ENCODE measurements at places on chromosomes 12 and 14.

- DNase-seq, result peak; percentile 22
Measured at GRCh38 chr12:114668151-114668885, 15.7 kb downstream of the TBX3 start.

- peak; percentile 11 for DNase-seq
Measured at GRCh38 chr12:17278946-17279345, 673.0 kb upstream of the LMO3 start.

GRCh38 chr12:114974826-114975639 lies 291.1 kb upstream of the TBX3 start:
- no peak for DNase-seq

- DNase-seq, result no peak
Measured at GRCh38 chr14:42792166-42792565, 1185.5 kb downstream of the LRFN5 start.

DNA sequence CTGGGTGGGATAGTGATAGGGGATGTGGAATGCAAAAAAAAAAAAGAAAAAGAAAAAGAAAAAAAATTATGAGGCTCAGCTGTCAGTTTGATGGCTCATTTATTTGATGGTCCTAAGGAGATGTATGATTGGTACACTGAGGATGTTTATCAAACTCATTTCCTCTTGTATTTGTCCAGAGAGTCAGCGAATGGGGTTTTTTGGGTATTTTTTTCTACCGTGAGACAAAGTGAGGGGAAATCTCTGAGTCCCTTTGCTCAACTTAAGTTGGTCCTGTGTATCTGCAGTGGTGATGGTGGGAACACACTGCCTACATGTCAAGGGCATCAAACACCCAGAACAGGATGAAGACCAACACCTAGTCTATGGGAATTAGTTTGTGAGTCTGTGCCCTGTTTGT lies 176.9 kb upstream of the HIF1A start:
- no peak for DNase-seq

DNA sequence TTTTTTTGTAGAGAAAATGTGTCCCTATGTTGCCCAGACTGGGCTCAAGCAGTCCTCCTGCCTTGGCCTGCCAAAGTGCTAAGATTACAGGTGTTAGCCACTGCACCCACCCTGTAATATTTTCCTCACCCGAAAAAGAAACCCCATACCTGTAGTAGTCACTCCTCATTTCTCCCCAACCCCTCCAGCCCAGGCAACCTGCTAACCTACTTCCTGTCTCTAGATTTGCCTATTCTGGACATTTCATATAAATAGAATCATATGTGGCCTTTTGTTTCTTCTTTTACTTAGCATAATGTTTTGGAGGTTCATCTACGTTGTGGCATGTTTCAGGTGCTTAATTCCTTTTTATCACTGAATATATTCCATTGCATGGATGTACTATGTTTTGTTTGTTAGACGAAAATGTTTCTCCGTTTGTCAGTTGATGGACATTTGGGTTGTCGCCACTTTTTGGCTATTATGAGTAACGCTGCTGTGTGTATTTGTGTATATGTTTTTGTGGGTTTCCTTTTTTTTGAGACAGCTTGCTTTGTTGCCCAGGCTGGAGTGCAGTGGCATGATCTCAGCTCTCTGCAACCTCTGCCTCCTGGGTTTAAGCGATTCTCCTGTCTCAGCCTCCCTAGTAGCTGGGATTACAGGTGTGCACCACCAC lies 6.2 kb downstream of the ANKRD13A start:
- DNase-seq, result no peak

- DNase-seq, result no peak
Measured at GRCh38 chr12:101594700-101595099, at the start of gene MYBPC1. Gene MYBPC1 (plus strand): TSS chr12:101594971. CDS start chr12:101595071, 100 bp downstream.

- no peak for DNase-seq
Measured at GRCh38 chr12:132477703-132478432, 12.1 kb upstream of the FBRSL1 start.

DNA sequence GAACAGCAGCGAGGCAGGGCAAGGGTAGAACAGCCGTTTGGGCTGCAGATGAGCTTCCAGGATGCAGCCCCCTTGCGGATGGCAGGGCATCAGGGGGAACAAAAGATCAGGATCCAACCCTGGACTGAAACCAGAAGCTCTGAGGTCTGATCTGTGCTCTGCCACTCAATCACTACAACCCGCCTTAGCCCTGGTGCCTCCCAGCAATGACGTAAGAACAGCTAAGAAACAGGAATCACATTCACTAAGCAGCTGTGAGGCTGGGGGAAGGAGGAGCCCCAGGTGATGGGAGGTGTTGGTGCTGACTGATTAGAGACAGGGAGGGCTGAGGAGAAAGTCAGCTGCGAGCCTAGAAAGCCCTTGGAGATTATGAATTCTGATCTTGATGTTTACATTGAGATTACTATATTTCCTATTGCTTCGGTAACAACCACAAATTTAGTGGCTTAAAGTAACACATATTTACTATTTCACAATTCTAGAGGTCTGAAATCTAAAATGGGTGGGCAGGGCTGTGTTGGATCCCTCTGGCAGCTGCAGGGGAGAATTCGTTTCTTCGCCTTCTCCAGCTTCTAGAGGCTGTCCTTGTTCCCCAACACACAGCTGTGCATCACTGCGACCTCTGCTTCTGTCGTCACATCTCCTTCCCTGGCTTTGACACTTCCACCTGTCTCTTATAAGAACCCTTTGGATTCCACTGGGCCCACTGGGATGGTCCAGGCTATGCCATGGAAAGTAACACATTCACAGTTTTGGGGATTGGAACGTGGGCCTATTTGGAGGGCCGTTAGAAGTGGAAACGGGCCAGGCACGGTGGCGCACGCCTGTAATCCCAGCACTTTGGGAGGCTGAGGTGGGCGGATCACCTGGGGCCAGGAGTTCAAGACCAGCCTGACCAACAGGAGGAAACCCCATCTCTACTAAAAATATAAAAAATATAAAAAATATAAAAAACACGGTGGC lies 6.1 kb upstream of the CD9 start:
- peak; percentile 71 for DNase-seq

DNA sequence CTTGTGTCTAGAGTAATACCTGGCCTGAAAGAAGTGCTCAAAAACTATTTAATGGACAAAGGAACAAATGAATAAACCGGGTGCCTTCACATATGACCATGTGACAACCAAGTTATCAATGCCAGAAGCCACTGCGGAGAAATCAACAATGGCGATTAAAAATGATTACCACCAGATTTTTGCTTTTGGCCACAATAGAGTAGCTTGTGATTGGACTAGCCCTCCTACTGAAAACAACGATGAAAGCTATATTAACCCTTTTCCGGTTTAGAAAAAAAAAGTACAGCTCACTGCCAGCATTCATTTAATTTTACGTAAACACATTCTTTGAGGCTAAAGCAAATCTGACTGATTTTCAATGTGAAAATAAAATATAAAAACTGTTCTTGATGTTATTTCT lies 41.6 kb upstream of the TTC7B start:
- no peak for DNase-seq

- no peak for DNase-seq
Measured at GRCh38 chr12:124233846-124234640, 60.9 kb upstream of the RFLNA start.

- peak; percentile 24 for DNase-seq
Measured at GRCh38 chr12:118827606-118828005, 153.7 kb upstream of the SRRM4 start.

DNA sequence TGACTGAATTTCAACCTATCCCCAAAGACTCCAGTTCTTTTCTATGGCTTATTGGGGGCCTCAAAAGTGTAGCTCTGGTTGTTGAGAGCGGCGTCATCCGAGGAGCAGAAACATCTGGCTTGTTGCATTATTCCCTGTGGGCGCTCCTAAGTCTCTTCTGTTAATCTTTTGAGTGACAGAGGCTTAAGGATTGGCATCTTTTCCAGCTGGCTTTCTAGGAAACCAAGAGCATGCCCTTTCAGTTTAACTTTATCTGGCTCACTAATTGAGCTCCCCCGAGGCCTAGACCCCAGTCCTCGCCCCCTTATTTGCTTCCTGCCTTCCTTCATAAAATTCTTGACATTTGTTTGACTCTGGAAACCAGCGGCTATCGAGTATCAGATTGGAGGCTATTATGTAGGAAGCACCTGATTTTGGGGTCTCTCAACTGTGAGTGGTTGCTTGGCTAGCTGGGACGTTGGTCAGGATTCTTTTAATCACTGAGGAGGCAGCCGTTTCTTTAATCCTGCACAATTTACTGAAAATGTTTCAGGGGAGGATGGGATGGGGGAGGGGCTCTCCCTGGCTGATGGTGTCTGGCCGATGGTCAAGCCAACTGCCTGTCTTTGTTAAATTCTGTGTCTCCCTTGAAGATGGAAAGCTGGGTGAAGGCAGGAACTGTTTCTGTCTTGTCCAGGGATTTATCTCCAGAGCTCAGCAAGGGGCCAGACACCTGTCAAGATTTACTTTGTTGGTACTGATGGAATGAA lies 3.1 kb downstream of the SMOC1 start:
- DNase-seq, result no peak

DNA sequence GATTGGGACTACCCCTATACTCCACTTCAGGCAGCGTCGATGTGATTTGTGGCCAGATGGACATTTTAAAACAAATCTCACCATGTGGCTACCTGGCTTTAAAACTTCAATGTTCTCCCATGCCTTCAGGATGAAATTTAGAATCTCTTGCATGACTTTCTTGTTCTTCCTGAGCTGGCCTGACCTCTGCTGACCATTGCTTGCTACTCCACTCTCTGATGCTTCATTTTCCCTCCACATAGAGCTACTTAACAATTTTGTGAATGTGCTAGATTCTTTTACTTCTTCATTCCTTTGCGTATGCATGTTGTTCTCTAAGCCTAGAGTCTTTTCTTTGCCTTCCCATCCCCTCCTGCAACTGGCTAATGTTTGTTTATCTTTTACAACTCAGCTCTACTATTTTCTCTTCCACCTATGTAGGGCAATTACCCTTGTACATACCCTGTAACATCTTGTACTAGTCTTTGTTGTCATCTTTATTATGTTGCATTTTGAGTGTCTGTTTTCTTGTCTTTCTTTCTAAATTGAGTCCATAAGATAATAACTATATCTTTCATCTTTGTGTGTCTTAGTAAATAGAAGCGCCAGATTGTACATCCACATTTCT lies 41.2 kb downstream of the YLPM1 start:
- DNase-seq, result no peak

GRCh38 chr12:9773216-9773877 lies 12.6 kb upstream of the CD69 start:
- DNase-seq, result no peak

DNA sequence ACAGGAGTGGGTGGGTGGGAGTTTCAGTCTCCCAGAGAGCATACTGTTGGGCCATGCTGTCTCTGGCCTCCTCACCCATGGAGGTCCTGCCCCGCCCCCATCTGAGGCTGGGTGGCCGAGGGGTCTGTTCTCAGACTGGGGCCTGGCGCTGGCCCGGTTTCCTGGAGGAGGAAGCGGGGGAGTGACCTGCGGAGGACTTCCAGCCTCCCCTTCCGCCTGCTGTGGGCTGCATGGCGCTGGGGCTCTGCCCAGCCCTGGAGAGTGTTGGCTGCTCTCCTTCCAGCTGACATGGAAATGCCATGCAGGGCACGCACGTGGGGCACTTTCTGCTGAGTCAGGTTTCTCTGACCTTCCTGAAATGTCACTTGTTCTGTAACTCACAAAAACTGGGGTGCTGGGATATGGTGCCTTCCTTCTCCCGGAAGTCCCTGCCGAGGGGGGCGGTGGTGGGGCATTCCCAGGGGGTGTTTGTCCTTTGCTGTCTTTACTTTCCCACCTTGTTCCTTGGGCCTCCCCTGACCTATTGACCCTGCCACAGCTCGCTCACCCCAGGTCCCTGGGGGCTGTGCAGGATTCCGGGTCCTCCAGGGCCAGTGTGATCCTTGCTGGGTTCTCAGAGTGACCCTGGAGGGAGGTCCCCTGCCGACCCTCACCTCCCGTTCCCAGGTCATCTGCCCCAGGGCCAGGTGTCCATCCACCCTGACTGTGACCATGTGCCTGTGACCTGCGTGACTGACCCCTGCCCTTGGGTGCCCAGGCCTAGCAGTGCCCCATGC lies 23.6 kb downstream of the PACS2 start:
- no peak for DNase-seq

DNA sequence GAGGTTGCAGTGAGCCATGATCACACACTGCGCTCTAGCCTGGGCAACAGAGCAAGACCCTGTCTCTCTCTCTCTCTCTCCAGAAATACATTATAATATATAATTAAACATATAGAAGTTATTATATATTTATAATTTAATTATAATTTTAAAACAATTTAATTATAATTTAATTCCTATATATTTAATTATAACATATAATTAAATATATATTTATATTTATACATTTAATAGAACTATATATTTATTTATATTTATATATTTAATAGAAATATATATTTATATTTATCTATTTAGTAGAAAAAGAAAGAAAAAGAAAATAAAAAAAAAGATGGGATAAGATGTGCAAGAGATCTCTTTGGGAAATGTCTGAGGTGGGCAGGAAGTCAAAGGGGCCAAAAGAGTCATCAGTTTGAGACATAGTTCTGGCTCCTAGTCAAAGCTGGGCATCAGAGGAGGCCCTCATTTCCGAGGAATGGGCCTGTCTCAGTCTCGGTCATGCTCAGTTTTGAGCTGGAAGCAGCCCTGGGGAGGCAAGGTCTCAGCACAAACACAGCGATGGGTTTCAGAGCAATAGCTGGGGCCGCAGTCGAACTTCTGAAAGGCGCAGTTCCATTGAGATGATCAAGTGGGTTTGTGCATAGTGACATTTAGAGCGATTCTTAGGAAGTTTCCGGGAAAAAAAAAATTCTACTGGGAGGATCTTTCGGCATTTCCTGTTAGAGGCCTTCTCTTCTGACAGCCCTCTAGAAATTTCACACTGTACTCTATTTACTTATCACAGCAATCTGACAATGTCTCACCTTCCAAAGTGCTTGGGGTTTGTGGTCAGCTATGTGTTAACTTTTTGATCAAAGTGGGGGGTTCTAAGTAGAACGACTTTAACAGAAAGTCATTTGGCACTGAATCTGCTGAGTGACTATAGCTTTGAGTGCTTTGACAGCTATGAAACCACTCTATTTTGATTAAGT lies 58.7 kb upstream of the GZMB start:
- no peak for DNase-seq

- peak; percentile 81 for DNase-seq
Measured at GRCh38 chr12:124512667-124513296, 54.6 kb downstream of the NCOR2 start.

DNA sequence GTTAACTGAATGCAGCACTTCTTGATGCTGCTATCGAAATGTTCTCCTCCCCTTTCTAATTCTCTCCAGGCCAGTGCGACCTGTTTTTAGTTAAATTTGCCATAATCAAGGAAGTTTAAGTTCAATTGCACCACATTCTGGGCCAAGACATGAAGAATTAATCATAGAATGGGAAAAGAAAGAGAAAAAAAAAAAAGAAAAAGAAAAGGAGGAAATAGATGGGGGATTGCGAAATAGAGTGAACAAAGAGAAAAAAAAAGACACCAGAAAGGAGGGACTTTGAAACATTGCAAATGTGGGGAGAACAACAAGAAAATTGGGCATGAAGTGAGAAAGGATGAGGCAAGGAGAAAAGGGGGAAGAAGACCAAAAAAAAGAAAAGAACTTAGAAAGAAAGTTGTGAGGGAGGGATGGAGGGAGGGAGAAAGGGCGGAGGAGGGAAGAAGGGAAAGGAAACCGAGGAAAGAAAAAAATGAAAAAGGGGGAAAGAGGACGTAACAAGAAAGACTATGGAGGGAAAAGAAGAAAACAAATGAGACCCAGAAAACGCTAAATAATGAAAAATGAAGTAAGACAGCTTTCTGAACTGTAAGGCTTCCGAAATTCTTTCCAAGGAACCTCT lies 32.8 kb upstream of the TBX5 start:
- no peak for DNase-seq
